ENCODE measurements at places on chromosomes 7 and 10. TPM values are rescaled to one million over a fixed set of nuclear protein-coding genes. Genes with fewer than 3 reads are reported as not detected.

- DNase-seq = no peak
These were observed 377.8 kb downstream of the GFRA1 start for GRCh38 chr10:115895166-115895565.

- DNase-seq = no peak
These were observed 4.2 kb downstream of the INHBA start for GRCh38 chr7:41698726-41699125.

- no peak for DNase-seq
These were observed 159.2 kb upstream of the ITGB1 start for GRCh38 chr10:33117230-33117629.

DNA sequence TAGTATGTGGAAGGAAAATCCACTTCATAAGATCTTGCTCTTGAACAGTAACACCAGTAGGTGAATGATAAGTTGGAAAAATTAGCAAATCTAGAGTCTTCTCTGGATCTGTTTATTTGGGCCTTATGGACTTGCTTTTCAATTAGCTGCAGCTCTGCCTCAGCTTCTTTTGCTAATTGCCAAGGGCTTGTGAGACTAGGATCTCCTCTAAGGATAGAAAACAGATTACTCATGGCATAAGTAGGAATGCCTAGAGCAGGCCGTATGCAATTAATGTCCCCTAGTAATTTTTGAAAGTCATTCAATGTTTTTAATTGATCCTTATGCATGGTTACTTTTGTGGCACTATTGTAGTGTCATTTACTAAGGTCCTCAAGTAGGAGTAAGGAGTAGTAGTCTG, 36.5 kb upstream of the DDX50 start:
- no peak for DNase-seq

GRCh38 chr7:55526329-55526728, 46.0 kb downstream of the VOPP1 start:
- no peak for DNase-seq

GRCh38 chr10:6053816-6054631, 8.1 kb downstream of the IL2RA start:
- peak; percentile 71 for DNase-seq

The VPS26A gene
- 58.3 TPM for total RNA-seq

The SFRP4 gene
- 0.39 TPM for total RNA-seq

The PNLIPRP1 gene
- total RNA-seq = 0.82 TPM

The ITGA8 gene
- total RNA-seq = 2.6 TPM

The CTNNA3 gene
- total RNA-seq = 1.0 TPM
